ENCODE measurements at places on chromosomes 2 and 18. TPM values are rescaled to one million over a fixed set of nuclear protein-coding genes. Genes with fewer than 3 reads are reported as not detected.

DNA sequence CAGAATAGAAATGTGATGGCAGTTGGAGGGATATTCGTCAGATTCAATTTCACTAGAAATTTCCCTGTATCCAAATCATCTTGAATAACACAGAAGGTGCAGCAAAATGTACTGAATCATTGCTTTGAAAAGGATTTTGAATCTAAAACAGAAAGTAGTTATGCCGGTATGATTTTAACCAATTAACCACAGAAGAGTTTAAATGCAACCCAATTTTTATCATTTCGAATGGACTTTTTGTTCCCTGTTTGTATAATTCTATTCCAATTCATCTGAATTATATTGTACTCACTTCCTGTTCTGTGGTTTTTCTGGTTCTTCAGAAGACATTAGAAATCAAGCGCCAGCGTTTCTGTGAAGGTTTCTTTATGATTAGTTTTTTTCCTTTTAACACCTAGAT is 190.4 kb downstream of the MYO3B start:
- no peak overlapping the region for H3K27ac ChIP-seq
- peaks cover 9% of the 10 kb centered on the region for H3K27me3 ChIP-seq
- DNase-seq: no peak

DNA sequence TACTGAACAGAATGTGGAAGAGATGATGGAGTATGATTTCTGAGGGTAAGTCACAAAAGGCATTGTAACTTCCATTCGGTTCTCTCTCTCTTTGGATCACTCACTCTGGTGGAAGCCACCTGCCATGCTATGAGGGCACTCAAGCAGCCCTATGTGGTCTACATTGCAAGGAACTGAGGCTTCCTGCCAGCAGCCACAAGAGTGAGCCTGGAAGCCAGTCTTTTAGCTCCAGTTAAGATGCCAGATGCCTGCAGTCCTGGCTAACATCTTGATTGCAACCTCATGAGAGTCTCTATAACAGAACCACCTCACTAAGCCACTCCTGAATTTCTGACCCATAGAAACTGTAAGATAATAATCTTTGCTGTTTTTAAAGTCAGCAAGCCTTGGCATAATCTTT is 935.7 kb downstream of the LRP1B start:
- no peak overlapping the region for H3K27ac ChIP-seq
- no peaks in the 10 kb centered on the region for H3K27me3 ChIP-seq
- DNase-seq: no peak
- H3K36me3 ChIP-seq: no peaks in the 10 kb centered on the region
- no peaks in the 10 kb centered on the region for H3K4me1 ChIP-seq

DNA sequence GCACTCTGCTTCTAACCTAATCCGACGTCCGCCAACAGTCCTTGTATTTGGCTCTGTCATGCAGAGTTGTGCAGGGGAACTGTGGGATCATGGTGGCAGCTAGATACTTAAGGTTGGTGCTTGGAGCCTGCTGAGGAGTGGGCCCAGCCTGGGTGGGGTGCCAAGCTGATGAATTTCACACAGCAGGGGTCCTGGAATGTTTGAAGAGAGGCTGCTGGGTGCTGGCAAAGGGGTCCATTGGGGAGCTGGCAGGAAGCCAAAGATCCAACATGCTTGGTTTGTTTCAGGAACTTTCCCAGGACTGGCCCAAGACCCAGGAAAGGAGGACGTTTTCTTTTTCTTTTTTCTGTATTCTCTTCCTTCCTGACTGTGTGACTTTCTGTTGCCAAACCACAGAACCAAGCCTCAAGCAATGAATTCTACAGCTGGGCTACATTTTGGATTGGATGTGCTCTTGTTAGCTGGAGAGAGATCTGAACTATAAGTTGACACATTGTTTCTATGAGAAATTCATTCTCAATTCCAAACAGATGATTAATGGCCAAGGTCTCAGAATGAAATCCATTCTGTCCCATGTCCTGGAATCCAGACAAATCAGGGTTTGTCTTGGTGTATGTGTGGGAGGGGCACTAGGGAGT is 49.9 kb downstream of the DHRS9 start:
- DNase-seq: no peak
- H3K27ac ChIP-seq: no peak overlapping the region
- no peaks in the 10 kb centered on the region for H3K36me3 ChIP-seq
- no peaks in the 10 kb centered on the region for H3K4me1 ChIP-seq
- H3K4me3 ChIP-seq: no peak overlapping the region

GRCh38 chr2:23718931-23719700 is 207.8 kb downstream of the ATAD2B start:
- no peak overlapping the region for H3K27ac ChIP-seq
- H3K4me3 ChIP-seq: no peak overlapping the region
- H3K27me3 ChIP-seq: no peaks in the 10 kb centered on the region
- no peaks in the 10 kb centered on the region for H3K4me1 ChIP-seq
- H3K36me3 ChIP-seq: no peaks in the 10 kb centered on the region

DNA sequence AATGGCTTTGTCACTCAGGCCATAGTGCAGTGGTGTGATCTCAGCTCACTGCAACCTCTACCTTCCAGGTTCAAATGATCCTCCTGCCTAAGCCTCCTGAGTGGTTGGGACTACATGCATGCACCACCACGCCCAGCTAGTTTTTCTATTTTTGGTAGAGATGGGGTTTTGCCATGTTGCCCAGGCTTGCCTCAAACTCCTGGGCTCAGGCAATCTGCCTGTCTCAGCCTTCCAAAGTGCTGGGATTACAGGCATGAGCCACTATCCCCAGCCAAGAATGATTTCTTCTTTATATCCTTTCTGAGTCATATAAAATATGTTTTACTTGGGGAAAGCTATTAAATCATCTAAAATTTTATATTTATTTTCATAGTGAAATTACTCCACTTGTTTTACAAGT is 61.3 kb downstream of the CYBRD1 start:
- H3K27ac ChIP-seq: no peak overlapping the region
- no peaks in the 10 kb centered on the region for H3K4me1 ChIP-seq
- H3K4me3 ChIP-seq: no peak overlapping the region
- H3K36me3 ChIP-seq: no peaks in the 10 kb centered on the region
- DNase-seq: no peak
- H3K27me3 ChIP-seq: peaks cover 3% of the 10 kb centered on the region

GRCh38 chr2:16227811-16228462 is 287.6 kb downstream of the MYCN start:
- no peak overlapping the region for H3K27ac ChIP-seq
- no peaks in the 10 kb centered on the region for H3K4me1 ChIP-seq
- DNase-seq: no peak
- no peak overlapping the region for H3K4me3 ChIP-seq

- H3K27me3 ChIP-seq: peaks cover 5% of the 10 kb centered on the region
- H3K4me3 ChIP-seq: no peak overlapping the region
- DNase-seq: no peak
- H3K27ac ChIP-seq: no peak overlapping the region
- no peaks in the 10 kb centered on the region for H3K36me3 ChIP-seq
These were observed 33.0 kb upstream of the ACAA2 start for GRCh38 chr18:49846361-49846662.

DNA sequence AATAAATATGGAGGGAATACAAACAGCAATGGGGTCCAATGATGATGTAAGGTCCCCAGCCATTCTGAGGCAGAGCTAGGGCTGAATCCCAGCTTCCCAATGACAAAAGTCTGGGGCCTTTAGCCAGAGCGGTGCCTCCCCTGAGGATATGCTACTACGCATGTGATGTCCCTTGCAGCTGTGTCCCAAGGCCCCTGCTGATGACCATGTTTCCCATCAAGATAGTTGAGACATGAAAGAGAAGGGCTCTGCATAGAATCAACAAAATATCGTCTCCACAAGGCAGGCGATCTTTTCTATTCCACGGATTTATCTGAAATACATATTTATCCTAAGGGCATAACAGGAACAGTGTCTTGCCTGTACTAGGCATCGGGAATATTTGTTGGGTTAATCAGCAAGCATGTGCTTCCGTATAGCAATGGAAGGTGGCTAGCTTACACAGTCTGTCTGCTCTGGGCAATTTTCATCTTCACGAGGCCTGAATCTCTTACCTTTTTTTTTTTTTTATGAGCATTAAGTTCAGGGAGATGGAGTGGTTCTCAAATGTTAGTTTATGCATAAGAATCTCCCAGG is 284.6 kb downstream of the CNTNAP5 start:
- no peak overlapping the region for H3K27ac ChIP-seq
- no peak overlapping the region for H3K4me3 ChIP-seq
- no peaks in the 10 kb centered on the region for H3K4me1 ChIP-seq
- H3K27me3 ChIP-seq: no peaks in the 10 kb centered on the region

DNA sequence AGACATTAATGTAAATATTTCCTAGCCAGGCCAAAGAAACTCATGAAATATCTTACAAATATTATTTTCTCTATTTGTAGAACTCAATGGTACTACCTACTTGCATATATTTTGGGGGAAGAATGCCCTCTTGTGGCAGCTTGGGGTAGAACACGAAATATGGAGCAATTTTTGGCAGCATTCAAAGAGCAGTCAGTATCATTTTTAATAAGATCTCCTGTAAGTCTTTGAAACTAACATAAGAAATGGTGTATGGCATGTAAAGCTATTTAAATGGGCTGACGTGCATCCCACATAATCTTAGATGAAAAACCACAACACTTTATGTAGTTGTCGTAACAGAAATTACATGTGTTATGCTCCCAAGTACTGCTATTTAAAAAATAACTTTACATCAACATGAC is 62.3 kb upstream of the CCDC195 start:
- H3K27me3 ChIP-seq: no peaks in the 10 kb centered on the region
- H3K4me3 ChIP-seq: no peak overlapping the region
- no peaks in the 10 kb centered on the region for H3K4me1 ChIP-seq
- H3K36me3 ChIP-seq: no peaks in the 10 kb centered on the region
- no peak overlapping the region for H3K27ac ChIP-seq

DNA sequence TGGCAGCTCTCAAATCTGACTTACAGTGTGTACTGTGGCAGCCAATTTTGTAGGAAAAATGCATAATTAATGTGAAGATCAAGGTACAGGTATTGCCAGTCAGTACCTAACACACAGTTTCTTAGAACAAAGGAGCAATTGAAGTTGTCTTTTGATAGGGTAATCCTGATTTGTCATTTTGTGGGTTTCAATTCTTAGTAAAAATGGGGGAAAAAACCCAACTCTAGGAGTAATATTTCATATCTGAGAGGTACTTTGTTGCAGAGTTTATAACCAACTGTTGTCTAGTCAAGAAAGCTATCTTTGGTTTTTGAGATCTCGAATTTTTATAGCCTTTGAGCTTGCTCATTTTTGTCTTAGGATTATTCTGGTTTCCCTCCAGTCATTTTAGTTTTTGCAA is 16.1 kb downstream of the SPATS2L start:
- H3K27ac ChIP-seq: no peak overlapping the region
- no peaks in the 10 kb centered on the region for H3K36me3 ChIP-seq
- DNase-seq: no peak
- H3K27me3 ChIP-seq: no peaks in the 10 kb centered on the region
- H3K4me1 ChIP-seq: no peaks in the 10 kb centered on the region
- no peak overlapping the region for H3K4me3 ChIP-seq

GRCh38 chr2:241858206-241859016 is at the start of gene PDCD1:
PDCD1 (minus strand) TSS chr2:241858894; CDS start chr2:241858838, 56 bp downstream.
- H3K36me3 ChIP-seq: no peaks in the 10 kb centered on the region
- peaks cover 37% of the 10 kb centered on the region for H3K27me3 ChIP-seq
- H3K27ac ChIP-seq: peak within 1 kb of the TSS; percentile 79
- H3K4me3 ChIP-seq: peak within 1 kb of the TSS; percentile 22

DNA sequence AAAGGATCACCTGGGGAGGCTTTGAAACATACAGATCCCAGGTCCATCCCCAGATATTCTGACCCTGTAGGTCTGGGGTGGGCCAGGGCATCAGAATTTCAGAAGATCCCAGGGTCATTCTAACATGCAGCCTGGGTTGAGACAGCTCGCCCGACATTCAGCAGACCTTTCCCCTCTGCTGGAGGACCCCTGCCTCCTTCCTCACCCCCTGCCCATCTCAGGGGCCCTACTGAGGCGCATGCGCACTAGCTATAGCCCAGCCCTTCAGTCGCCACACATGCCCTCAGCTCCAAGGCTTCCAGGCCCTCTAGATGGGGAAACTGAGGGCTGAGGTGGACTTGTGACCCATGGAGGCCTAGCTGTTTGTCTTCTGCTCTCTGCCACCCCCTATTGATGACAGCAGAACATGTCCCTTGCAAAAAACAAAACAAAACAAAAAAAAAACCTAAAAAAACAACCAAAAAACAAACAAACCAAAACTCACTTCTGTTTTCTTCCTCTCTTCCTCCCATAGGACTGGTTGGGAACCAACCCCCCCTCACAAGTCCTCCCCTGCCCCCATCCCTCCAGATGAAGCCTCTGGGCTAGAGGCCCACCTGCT is 91.3 kb downstream of the ZBTB7C start:
- H3K27me3 ChIP-seq: no peaks in the 10 kb centered on the region
- no peaks in the 10 kb centered on the region for H3K36me3 ChIP-seq
- no peaks in the 10 kb centered on the region for H3K4me1 ChIP-seq
- no peak overlapping the region for H3K27ac ChIP-seq

DNA sequence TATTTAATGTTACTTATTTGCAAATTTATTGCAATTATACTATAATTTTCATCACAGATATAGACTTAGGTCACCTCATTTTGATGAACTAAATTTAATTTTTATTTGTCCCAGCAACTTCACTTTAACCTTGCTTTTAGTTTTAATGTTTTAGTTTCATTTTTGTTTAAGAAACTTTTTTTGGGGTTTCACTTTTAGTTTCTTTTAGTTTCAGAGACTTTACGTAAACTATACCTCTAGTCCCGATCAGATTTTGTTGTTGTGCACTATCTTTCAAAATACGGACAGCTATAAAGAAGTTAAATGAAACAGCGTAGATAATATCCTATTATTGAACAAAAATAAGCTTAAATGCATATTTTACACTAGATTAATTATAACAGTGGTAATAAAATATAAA is 460.5 kb downstream of the ERBB4 start:
- no peak overlapping the region for H3K4me3 ChIP-seq
- H3K27me3 ChIP-seq: no peaks in the 10 kb centered on the region
- H3K4me1 ChIP-seq: no peaks in the 10 kb centered on the region
- no peaks in the 10 kb centered on the region for H3K36me3 ChIP-seq

DNA sequence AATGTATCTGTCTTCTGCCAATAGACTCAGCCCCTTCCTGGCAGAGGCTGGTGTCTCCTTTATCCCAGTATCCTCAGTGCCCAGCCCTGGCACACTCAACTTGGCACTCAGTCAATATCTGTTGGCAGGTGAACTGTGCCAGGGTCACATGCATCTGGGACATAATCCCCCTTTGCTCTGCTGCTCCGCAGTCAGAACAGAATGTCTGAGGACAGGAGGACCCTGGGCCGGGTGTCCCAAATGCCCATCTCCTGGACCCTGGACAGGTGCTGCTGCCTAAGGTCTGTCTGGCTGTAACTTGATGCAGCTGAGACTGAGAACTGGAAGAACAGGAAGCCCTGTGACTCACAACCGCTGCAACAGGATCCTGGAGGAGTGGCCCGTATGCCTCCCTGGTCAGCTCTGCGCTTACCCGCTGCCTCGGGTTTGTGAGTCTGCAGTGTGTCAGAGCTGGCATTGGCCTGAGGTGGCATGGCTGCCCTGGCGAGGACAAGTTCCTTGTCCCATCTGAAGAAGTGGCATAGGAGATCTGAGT is 11.4 kb downstream of the HK2 start:
- no peak overlapping the region for H3K4me3 ChIP-seq
- peak overlapping the region; percentile 46 for H3K27ac ChIP-seq
- H3K4me1 ChIP-seq: peaks cover 12% of the 10 kb centered on the region
- H3K27me3 ChIP-seq: no peaks in the 10 kb centered on the region

GRCh38 chr2:198890490-198890889 is 567.2 kb downstream of the SATB2 start:
- no peaks in the 10 kb centered on the region for H3K27me3 ChIP-seq
- DNase-seq: no peak
- no peak overlapping the region for H3K4me3 ChIP-seq
- H3K27ac ChIP-seq: no peak overlapping the region

Gene LYG2
- polyA plus RNA-seq: not detected

Gene MC5R
- polyA plus RNA-seq: not detected

Gene TMEM182
- 1.6 TPM for polyA plus RNA-seq

Gene SCN3A
- polyA plus RNA-seq: 0.87 TPM

Gene TSHZ1
- polyA plus RNA-seq: 7.8 TPM

Gene CDCA7
- polyA plus RNA-seq: 13.4 TPM
